ENCODE measurements at places on chromosomes 2 and 18. TPM values are rescaled to one million over a fixed set of nuclear protein-coding genes. Genes with fewer than 3 reads are reported as not detected.

The ATP6V1B1 gene
- 0.44 TPM for total RNA-seq

The TRPM8 gene
- total RNA-seq: 23.9 TPM

The BMP10 gene
- 15.4 TPM for total RNA-seq

The GPBAR1 gene
- 0.98 TPM for total RNA-seq

The NCKAP5 gene
- 7.7 TPM for total RNA-seq

The RNMT gene
- total RNA-seq: 7.4 TPM

The RTP5 gene
- not detected for total RNA-seq

DNA sequence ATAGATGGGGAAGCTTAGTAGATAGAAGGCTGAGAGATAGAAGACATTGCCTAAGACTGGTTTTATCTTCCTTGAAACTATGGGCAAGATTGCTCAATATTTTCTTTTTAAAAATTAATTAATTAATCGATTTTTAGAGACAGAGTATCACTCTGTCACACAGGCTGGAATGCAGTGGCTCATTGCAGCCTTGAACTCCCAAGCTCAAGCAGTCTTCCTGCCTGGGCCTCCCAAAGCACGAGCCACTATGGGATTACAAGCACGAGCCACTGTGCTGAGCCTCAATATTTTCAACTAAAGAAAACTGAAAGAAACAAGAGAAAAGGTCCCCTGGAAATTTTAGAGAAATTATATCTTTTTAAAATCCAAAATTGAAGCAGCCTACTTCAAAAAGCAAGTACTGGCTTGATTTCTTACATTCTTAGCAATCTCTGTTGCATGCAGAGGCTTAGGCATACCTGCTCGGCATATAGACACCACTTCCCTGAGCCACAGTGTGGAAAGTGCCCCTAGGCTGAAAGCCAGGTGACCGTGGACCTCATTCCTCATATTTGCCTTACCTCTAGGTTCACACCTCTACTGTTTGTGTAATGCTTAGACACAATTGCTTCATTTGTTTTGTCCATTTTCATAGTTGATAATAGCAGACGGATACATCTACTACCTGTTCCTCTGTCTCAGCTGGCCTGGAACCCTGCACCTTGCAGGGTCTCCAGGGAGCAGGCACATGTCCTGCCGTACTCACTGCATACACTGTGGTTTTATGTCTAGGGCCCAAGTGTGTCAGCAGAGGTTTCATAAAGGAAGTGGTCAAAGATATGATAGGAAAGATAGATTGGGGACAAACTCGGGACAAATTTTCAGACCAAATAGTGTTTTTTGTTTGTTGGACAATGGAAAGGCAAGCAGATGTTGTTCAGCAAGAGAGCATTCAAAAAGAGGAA lies 166.5 kb upstream of the ALPP start:
- H3K4me1 ChIP-seq: peaks cover 10% of the 10 kb centered on the region
- H3K4me3 ChIP-seq: no peak overlapping the region
- DNase-seq: peak; percentile 34
- no peaks in the 10 kb centered on the region for H3K27me3 ChIP-seq

DNA sequence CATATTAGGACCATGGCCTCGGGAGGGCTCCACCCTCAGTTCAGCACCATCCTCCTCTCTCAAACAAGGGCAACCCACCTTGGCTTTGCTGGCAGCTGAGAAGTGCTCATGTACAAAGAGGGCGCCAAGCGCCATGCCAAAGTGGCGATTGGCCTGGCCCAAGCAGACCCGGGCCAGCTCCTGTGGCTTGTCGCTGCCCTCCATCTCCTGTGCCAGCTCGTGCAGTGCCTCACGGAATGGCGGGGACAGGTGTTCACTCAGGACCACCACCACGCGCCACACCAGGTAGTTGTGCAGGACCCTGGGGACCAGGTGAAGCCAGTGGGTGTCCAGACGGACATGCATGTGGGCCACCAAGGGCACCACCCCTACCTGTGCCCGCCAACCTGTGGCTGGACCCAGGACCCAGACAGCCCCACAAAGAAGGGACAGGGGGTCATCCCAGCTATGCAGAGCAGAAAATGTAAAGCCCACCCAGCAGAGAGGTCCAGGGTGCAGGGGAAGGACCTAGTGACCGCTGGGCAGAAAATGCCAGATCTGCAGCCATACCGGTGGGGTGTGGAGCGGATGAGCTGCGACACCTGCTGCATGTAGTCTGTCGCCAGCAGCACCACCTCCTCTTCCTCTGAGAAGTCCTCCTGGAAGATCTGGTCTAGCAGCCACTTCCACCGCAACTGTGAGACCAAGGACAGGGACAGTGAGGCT lies 3.6 kb downstream of the ECEL1 start:
- H3K27ac ChIP-seq: no peak overlapping the region
- DNase-seq: no peak
- H3K4me3 ChIP-seq: no peak overlapping the region

- no peak overlapping the region for H3K27ac ChIP-seq
- no peaks in the 10 kb centered on the region for H3K36me3 ChIP-seq
- H3K27me3 ChIP-seq: no peaks in the 10 kb centered on the region
- DNase-seq: no peak
- no peak overlapping the region for H3K4me3 ChIP-seq
Observed at GRCh38 chr2:75792146-75792545, 81.4 kb upstream of the GCFC2 start.

- H3K27me3 ChIP-seq: no peaks in the 10 kb centered on the region
- no peak overlapping the region for H3K4me3 ChIP-seq
- no peak overlapping the region for H3K27ac ChIP-seq
- no peaks in the 10 kb centered on the region for H3K4me1 ChIP-seq
- peaks cover 2% of the 10 kb centered on the region for H3K36me3 ChIP-seq
Observed at GRCh38 chr2:203080447-203081045, 65.9 kb downstream of the NBEAL1 start.

- H3K27ac ChIP-seq: no peak overlapping the region
- H3K4me3 ChIP-seq: no peak overlapping the region
Observed at GRCh38 chr2:215083146-215083545, 55.3 kb downstream of the ABCA12 start.

DNA sequence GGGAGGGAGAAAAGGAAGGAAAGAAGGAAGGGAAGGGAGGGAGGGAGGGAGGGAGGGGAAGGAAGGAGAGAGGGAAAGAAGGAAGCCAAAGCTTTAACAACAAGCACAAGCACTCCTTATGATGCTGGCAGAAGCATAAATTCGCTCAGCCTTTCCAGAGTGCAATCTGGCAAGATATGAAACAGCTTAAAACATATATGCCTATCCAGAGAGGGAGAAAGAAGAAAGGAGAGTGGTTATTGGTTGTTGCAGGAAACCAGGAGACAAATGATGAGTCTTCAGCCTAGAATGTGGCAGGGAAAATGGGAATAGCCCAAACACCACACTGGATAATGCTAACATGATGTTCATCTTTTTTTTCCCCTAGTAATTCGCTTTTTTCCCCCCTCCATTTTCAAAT lies 64.0 kb downstream of the STPG4 start:
- no peaks in the 10 kb centered on the region for H3K4me1 ChIP-seq
- H3K27ac ChIP-seq: no peak overlapping the region
- no peaks in the 10 kb centered on the region for H3K36me3 ChIP-seq
- H3K4me3 ChIP-seq: no peak overlapping the region

DNA sequence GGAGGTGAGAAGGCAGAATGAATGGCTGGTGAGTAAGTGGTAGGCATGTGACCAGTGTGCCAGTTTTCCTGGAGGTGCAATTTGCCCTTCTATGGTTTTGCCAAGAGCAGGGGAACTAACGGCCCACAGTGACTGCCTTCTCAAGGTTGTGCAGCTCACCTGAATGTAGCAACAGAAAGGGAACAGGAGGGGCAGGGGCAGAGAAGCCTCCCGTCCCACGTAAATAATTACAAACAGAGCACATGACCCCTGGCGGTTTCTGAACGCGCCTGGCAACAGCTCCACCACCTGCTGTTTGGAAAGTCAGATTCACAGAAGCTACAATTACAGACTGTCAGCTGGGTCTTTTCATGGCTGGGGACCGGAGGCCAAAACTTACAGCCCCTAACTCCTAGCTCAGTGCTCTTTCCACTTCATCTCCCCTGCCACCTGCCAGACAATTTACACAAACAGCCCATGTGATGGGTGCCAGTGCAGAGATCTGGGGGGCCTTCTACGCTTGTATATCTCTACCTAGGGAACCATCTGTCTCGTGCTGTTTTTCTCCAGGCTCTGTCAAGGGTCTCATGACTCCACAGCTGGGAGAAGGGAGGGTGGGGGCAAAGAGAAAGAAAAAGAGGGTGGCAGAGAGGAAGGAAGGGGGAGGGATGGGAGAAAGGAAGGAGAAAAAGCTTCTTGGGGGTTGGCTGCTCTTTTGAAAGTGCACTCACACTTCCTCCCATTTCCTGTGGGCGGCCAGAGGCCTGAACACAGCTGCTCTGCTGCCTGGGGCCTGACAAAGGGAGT lies 69.6 kb downstream of the POLR1A start:
- H3K4me1 ChIP-seq: no peaks in the 10 kb centered on the region
- DNase-seq: peak; percentile 78
- H3K27ac ChIP-seq: peak overlapping the region; percentile 68
- H3K36me3 ChIP-seq: no peaks in the 10 kb centered on the region

- DNase-seq: no peak
- no peak overlapping the region for H3K4me3 ChIP-seq
- no peak overlapping the region for H3K27ac ChIP-seq
- no peaks in the 10 kb centered on the region for H3K27me3 ChIP-seq
Observed at GRCh38 chr2:36672199-36672598, 24.3 kb upstream of the VIT start.

DNA sequence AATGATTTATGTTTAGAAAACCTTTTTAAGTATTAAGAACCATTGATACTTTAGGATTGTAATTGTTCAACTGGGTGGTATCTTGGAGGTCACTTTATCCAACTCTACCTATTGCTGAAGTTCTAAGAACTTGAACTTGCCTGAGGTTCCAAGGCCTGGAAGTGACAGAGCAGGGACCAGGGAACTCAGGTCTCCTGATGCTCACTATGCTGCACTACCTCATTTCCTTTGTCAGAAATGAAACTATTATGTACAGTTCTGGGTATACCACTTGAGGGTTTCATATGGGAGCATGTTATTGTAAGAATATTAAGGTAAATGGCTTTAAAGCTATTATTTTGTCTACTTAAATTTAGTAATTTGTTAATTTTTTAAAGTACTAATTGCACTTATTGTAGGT lies 3.0 kb downstream of the MBD5 start:
- no peak overlapping the region for H3K4me3 ChIP-seq
- no peak for DNase-seq
- H3K27me3 ChIP-seq: no peaks in the 10 kb centered on the region

- H3K27me3 ChIP-seq: no peaks in the 10 kb centered on the region
- no peak overlapping the region for H3K27ac ChIP-seq
- H3K36me3 ChIP-seq: no peaks in the 10 kb centered on the region
- no peak for DNase-seq
Observed at GRCh38 chr2:108363024-108363907, 14.5 kb upstream of the SULT1C4 start.

- no peak for DNase-seq
- no peak overlapping the region for H3K27ac ChIP-seq
- no peak overlapping the region for H3K4me3 ChIP-seq
- H3K4me1 ChIP-seq: no peaks in the 10 kb centered on the region
- no peaks in the 10 kb centered on the region for H3K27me3 ChIP-seq
Observed at GRCh38 chr2:111222204-111222866, 101.6 kb downstream of the BCL2L11 start.

- no peak for DNase-seq
- no peaks in the 10 kb centered on the region for H3K27me3 ChIP-seq
- H3K4me3 ChIP-seq: no peak overlapping the region
- no peak overlapping the region for H3K27ac ChIP-seq
- no peaks in the 10 kb centered on the region for H3K36me3 ChIP-seq
Observed at GRCh38 chr2:152062125-152063091, 36.4 kb downstream of the CACNB4 start.

DNA sequence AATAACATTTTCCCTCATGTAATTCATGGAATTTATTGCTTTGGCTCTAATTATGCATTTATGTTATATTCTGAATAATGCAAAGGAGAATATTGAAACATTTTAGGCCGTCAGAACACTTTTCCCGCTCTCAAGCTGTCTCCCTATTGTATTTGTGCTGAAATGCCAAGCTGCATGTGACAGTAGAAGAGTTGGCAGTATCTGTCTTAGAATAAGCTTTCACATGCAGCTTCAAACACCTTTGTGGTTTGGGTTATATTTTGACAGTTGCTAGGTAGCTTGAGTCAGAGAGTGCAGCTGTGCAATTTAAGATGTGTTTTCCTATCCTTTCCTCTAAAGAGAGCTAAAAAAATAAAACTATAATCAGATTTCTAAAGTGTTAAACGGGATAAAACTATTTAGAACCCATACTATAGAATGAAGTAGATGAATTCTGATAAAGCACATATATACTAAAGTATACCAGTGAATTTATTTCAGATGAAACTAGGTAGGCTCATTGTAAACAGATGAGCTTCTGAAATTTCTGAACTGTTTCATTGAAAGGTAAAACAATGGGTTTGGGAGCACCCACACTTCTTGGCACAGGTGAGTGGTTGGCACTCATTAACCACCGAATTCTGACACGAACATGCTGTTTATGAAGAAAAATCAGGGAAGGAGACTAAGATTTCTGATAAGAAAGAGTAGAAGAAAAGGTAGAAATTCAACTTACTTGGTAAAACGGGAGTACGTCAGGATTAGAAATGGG lies 43.4 kb downstream of the PLCL1 start:
- no peaks in the 10 kb centered on the region for H3K36me3 ChIP-seq
- H3K4me1 ChIP-seq: no peaks in the 10 kb centered on the region
- no peaks in the 10 kb centered on the region for H3K27me3 ChIP-seq

GRCh38 chr2:230697676-230698075 lies 15.0 kb upstream of the CAB39 start:
- no peaks in the 10 kb centered on the region for H3K27me3 ChIP-seq
- H3K4me1 ChIP-seq: no peaks in the 10 kb centered on the region
- DNase-seq: no peak
- no peak overlapping the region for H3K27ac ChIP-seq
- no peaks in the 10 kb centered on the region for H3K36me3 ChIP-seq

DNA sequence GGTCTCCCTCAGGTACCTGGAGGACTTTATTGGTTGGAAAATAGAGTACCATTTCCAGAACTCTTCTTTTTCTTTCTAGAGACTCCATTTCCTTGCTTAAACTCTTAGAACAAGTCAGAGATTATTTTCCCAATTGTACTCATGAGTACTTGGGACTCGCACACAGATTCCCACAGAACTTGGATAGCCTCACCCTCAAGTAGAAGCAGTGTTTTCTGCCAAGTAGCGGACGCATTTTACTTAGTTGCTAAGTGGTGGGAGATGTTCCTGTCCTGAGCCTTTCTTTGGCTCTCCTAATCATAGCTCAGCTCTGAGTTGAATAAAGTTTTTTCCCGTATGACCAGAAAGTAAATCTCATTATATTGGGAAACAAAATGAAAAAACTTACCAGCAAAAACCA lies 17.2 kb downstream of the SLC30A3 start:
- peaks cover 34% of the 10 kb centered on the region for H3K36me3 ChIP-seq
- H3K27ac ChIP-seq: no peak overlapping the region
- no peaks in the 10 kb centered on the region for H3K4me1 ChIP-seq

- H3K4me1 ChIP-seq: peaks cover 5% of the 10 kb centered on the region
- H3K4me3 ChIP-seq: no peak overlapping the region
- no peak overlapping the region for H3K27ac ChIP-seq
- no peak for DNase-seq
- H3K27me3 ChIP-seq: no peaks in the 10 kb centered on the region
Observed at GRCh38 chr18:31610286-31611205, 18.9 kb downstream of the TTR start.

- H3K4me3 ChIP-seq: no peak overlapping the region
- no peaks in the 10 kb centered on the region for H3K27me3 ChIP-seq
- no peak overlapping the region for H3K27ac ChIP-seq
- H3K4me1 ChIP-seq: no peaks in the 10 kb centered on the region
- H3K36me3 ChIP-seq: no peaks in the 10 kb centered on the region
- DNase-seq: no peak
Observed at GRCh38 chr2:239135531-239135930, 265.3 kb downstream of the HDAC4 start.

- H3K4me1 ChIP-seq: no peaks in the 10 kb centered on the region
- no peak overlapping the region for H3K27ac ChIP-seq
- no peaks in the 10 kb centered on the region for H3K36me3 ChIP-seq
- DNase-seq: peak; percentile 40
Observed at GRCh38 chr2:240390091-240391073, 45.1 kb upstream of the GPC1 start.

Data from right lobe of liver (tissue), 6 donors.